ENCODE measurements at places on chromosomes 5 and 9.

DNA sequence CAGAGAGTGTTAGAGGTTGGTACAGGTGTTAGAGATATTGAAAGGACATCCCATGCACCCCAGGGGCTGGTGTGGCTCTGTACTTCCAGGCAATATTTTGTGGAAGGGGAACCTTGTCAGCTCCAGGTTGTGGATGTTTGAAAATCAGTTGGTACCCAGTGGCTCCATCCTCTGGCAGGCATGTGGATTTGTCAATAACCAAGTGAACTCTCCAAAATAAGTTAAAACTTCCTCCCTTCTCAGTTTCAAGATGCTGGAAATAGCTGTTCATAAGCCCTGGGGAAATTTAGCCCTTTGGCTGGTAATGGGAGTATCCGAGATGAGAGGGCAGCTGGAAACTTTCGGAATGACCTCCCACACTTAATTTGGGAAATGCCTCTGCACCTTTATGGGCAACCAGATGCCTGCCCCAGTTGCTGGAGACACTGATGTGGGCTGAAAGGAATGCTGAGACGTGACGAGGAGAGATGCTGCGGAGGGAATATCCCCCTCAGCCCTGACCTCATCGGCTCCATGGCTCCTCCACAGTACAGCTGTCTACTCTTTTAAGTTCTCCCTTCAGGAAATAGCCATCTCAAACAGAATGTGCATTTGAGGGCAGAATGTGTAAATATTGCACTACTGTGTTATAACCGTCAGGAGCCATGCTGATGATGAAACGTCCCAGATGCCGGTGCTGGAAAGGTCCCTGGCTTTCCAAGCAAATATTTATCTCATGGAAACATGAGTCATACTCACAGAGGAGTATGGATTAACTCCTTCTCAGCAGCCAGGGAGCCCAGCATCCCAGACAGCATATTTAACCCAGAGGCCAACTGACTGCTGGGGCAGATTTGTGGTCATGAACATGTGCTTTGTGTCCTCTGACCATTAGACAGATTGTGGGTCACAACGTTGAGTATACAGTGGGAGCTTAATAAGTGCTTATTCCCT is 29.5 kb downstream of the TGFBI start:
- peak; percentile 86 for DNase-seq

GRCh38 chr9:4011054-4011453 is 288.8 kb downstream of the GLIS3 start:
- no peak for DNase-seq

DNA sequence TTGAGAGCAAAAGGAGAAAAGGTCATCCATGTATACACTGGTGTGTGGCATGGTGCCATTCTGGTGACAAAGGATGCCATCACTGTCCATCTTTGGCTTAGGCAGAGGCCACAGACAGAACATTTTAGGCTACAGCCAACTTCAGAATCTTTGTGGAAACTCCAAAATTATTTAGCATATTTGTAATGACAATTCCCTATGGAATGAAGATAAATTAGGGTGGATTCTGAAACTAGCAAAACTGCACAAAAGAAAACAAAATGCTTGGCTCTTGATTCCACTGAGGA is 92.5 kb downstream of the FBXW11 start:
- no peak for DNase-seq

DNA sequence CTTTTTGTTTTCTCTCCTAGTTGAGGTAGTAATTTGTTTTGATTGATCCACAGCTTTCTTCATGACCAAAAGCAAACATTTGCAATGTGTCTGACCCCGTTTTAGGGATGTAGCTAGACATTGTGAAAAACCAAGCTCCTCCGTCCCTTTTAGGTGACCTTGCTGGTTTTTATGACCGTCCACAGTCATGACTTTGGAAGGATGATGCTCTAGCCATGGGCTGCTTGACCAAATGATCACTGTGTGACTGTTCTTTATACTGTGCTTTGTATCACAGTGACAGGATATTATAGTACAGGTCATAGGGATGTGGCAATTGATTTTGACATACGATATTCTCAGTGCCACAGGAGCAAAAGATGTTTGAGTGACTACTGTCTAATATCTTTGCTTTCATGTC is 54.4 kb downstream of the KCNN2 start:
- DNase-seq, result no peak
